KG1 (cell line): ENCODE measurements at places on chromosomes 2 and 18.

DNA sequence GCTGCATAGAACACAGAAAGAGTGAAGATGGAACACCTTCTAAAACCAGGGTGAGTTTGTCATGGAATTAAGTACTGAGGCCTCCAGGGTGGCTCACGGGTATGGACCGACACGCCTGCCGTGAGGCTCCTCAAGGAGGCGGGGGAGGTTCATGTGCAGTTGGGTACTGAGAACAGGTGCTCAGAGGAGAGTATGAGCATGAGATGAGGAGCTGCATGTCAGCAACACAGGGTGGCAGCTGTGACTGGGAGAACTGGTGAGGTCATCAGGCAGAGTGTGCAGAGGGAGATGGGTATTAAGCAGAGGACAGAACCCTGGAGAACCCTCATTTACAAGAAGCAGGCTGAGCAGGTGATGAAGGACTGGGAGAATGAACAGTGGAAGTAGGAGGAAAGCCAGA, 63.2 kb upstream of the KLHL29 start:
- DNase-seq, result no peak

DNA sequence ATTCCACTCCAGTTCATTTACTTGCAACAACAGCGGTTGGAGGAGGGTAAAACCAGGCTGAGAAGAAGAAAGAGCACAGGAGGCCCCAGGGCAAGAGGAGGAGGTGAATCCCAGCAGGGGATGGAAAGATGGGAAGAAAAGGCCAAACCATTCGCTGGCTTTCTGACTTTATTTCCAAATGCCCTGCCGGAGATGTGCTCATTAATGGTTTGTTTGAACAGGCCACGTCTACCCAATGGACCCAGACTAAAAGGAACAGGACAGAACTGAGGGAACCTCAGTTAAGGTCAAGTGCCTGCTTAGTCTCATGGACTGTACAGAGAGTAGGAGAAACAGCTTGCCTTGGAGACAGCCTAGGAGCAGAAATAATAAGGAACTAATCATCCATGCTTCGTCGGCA, 121.6 kb upstream of the NDUFV2 start:
- no peak for DNase-seq

- DNase-seq, result no peak
Observed at GRCh38 chr2:106129592-106129991, 64.5 kb downstream of the UXS1 start.

GRCh38 chr2:116499389-116499788, 1315.1 kb upstream of the DDX18 start:
- DNase-seq, result no peak

GRCh38 chr2:96662360-96662759, 19.8 kb downstream of the FER1L5 start:
- no peak for DNase-seq

DNA sequence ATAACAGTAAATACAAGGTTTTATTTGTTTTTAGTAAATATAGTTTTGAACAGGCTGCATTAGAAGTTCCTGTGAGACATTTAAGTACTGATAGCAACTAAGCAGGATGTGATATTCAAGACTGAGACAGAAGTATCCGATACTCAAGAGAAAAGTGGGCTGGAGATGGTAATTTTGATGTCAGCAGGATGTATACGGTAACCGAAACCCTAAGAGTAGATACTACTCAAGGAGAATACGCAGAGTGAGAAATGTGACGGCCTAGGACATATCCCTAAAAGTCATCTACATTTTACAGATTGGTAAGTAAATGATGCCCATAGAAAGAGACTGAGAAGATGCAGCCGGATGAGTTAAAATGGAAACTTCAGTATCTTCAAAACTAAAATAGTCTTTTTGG, 115.4 kb downstream of the GORASP2 start:
- DNase-seq, result no peak
